ENCODE measurements at places on chromosomes 3 and 15.
A peak's percentile ranks its signal among the peaks of the same experiment; 100 is the strongest.

GRCh38 chr15:47998619-47999019 is 122.2 kb upstream of the SLC24A5 start:
- no peak for DNase-seq

DNA sequence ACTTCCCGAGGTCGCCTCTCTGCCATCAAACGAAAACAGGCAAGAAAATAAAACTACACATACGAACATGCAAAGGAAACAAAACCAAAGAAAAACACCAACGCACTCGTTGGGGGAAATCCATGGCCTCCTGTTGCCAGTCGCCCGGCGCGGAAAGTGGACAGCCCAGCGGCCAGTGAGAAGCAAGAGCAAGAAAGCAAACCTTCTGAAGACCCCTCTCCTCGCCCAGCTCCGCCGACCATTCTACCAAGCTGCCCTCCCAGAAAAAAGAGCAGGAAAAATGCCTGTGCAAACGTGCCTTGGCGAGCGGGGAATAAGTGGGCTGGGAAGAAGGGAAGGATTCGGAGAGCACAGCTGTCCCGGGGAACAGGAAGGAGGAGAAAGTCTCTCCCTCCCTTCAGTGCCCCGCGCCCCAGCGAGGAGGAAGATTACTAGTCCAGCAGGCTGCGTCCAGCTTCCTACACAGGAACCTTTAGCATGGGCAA is 802 bp upstream of the NECTIN3 start:
- peak; percentile 16 for DNase-seq

- no peak for DNase-seq
Observed at GRCh38 chr3:124451630-124452317, 278.5 kb upstream of the UMPS start.

- no peak for DNase-seq
Observed at GRCh38 chr3:112472691-112473090, 26.6 kb downstream of the BTLA start.

GRCh38 chr3:15804553-15805095 is 6.8 kb upstream of the ANKRD28 start:
- no peak for DNase-seq

DNA sequence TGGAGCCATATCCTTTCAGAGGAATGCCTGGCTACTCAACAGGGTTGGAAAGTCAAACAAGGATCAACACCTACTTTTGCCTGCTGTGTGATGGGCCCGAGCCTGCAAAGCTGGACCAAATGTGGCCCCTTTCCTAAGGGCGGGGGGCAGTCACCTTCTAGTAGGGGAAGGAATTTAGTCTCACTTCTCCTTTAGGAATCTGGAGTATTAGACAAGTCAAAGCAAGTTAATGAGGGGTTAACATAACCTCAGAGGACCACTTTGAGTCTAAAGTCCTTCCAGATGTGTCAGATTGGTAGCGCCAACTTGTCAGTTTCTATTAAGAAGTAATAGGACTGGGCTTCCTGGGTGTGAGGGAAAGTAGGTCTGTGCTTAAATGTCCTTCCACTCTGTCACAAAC is 6.8 kb downstream of the EXOSC7 start:
- no peak for DNase-seq
